ENCODE measurements at places on chromosomes 12 and 14.
A peak's percentile ranks its signal among the peaks of the same experiment; 100 is the strongest.

GRCh38 chr12:76549131-76549530, 10.4 kb downstream of the OSBPL8 start:
- no peak for DNase-seq

- DNase-seq, result no peak
Observed at GRCh38 chr14:89214221-89214965, 202.6 kb downstream of the FOXN3 start.

DNA sequence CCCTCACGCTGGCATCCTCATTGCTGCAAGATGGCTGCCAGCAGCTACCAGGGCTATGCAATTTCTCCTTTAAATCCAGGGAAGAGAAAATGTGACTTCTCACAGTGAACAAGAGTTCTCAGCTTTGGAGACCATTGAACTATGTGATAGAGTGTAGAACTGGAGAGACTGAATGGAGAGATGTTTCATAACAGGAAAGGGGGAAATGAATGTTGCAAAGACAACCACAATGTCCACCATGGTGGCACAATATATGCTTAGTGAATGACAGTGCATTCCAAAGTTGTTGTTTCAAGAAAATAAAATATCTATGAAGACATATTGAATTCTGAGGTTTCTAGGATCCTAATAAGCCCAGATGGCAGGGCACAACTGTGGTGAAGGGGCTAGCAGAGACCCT, 13.2 kb upstream of the COCH start:
- no peak for DNase-seq

- no peak for DNase-seq
Observed at GRCh38 chr12:62767496-62767895, 167.5 kb downstream of the PPM1H start.

DNA sequence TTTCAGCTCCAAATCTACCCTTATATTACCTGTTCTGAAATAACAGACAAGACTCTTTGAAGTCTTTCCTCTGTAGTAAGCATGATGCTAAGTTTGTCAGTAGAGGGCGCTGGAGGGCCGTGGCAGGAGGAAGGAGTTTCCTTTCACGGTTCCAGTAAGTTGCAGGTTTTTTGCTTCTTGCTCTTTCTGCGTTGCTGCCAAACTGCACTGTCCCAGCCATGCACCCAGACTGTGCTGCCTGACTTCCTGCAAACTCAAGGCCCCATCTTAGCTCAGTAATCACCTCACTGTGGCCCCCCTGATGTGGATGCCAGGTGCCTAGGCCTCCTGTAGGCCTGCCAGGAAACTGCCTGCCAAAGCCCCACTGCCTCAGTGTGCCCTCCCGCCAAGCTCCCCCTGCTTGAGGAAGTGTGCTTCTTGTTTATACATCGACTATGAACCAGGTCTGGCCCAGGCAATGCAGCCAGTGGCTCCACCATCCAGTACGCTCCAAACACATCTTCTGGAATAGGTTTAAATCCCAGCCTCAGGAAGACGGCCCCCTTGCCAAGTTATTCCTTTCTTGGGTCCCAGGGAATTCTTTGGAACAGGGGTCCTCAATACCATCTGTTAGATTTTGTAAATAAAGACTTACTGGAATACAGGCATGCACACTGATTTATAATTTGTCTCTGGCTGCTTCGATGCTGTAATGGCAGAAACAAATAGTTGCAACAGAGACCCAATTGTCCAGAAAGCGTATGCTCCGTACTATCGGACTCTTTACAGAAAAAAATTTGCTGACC, 193.7 kb upstream of the LRIG3 start:
- DNase-seq, result peak; percentile 75

- DNase-seq, result no peak
Observed at GRCh38 chr12:78680596-78680995, 184.0 kb upstream of the SYT1 start.

DNA sequence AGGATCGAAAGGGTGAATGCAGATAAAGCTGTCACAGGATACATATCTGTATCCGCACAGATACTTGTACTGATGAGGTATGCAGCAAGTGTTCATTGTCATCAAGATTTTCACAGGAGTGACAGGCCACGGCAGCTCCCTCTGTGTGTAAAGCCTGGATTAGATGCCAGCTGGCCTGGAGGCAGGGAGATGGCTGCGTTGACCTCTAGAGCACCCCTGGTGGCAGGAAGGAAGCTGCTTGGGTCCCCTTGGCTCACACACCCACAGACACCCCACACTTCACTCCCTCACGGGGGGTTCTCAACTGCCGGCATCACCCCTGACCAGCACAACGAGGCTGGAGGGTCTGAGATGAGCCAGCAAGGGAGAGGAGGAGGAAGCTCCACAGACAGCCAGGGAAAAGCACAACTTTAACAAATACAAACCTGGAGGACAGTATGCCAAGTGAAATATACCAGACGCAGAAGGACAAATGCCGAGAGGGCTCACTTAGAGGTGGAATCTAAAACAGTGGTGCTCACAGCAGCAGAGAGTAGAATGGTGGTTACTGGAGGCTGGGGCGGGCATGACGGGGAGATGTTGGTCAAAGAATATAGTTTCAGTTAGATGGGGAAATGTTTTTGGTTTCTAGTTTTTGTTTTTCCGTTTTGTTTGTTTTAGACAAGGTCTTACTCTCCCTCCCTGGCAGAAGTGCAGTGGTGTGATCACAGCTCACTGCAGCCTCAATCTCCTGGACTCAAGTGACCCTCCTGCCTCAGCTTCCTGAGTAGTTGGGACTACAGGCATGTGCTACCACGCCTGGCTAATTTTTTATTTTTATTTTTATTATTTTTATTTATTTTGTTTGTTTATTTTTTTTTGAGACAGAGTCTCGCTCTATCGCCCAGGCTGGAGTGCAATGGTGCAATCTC, 45.7 kb downstream of the TEAD4 start:
- no peak for DNase-seq

- no peak for DNase-seq
Observed at GRCh38 chr12:84624601-84625000, 288.0 kb downstream of the SLC6A15 start.

DNA sequence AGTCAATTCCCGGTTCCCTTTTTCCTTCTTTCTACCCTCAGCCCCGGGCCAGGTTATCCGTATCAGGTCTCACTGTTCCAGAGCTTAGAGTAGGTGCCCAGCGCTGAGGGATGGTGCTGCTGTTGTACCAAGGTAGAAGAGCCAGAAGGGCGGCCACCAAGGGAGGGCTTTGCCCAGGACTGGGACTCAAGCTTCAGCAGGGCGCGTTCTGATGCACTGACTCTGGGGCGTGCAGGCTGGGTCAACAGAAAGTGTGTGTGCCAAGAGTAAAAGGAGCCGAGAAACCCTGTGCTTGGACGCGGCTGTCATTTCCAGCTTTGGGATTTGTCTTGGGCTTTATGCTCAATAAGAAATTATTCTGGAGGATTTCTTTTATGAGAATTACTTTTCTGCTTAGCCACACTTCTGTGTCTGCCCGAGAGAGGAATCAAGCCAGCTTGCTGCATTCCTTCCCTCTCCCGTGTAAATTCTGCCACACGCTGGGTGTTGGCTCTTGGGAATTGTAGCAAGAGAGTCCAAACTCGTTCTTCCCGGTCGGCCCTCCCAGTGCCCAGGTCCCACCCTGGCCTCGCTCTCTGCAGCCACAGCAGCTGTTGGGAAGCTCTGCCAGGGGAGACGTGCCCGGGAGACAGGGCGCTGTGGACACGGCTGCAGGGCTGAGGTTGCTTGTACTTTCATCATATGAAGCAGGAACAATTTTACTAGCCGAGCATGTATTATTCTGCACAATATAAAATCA, 98.0 kb downstream of the FBXL14 start:
- DNase-seq, result no peak

DNA sequence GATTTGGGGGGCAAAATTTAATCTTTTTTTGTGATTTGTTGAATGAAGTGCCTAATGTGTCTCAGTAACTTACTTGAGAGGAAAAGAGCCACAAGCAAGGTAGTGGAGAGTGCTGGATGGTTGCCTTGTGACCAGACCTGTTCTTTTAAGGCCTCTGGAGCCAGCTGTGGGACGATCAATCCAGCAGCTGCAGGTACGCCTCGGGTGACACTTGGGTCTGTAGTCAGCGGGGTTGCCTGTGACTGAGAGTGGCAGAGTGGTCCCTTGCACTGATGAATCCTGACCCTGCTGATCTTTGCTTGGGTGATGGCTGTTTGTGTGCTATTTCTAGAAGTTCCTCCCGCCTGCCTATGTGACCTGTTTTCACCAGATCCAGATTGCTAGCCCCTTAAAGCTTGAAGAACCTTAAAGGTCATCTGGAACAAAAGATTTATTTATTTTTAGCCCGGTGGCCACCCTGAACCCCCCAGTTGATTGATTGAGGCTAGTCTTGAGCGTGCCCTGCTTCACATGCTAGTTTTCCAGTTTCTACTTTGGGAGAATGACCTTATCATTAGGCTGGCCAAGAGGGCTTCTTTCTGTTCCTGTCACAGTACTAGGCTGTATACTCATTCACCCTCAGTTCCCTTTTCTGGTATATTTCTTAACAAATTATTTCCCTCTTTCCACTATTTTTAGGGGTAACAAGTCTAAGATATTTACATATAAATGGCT, 23.2 kb downstream of the PRKCH start:
- DNase-seq, result no peak

DNA sequence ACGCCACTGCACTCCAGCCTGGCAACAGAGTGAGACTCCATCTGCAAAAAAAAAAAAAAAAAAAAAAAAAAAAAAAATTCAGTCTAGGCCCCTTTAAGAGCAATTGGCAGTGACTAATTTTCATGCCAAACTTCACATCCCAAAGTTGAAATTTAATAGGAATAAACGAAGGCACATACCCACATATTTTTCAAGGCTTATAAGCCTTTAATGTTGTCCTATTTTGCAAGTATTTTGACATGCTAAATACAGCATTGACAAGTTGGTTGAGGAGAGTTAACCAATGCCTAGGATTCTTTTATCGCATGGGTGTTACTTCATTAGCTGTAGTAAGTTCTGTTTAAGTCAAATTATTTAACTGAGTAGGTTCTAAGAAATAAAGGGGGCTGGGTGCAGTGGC, 23.5 kb upstream of the HIP1R start:
- DNase-seq, result no peak

DNA sequence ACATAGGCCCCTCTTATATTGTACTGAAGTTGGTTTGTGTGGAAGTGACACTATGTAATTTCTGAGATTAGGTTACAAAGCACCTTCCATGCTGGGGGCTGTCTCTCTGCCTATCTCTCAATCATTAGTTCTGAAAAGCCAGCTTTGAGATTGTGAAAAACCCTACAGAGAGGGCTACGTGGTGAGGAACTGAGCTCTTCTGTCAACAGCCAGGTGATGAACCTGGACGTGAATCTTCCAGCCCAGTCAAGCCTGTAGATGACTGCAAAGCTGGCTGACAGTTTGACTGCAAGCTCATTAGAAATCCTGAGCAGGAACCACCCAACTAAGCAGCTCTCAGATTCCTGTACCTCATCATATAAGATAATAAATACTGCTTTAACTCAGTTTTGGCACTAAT, 36.3 kb upstream of the BBS10 start:
- no peak for DNase-seq

- no peak for DNase-seq
Observed at GRCh38 chr14:87705439-87705896, 287.5 kb downstream of the GALC start.

- no peak for DNase-seq
Observed at GRCh38 chr12:53991077-53991460, 6.1 kb downstream of the HOXC10 start.

DNA sequence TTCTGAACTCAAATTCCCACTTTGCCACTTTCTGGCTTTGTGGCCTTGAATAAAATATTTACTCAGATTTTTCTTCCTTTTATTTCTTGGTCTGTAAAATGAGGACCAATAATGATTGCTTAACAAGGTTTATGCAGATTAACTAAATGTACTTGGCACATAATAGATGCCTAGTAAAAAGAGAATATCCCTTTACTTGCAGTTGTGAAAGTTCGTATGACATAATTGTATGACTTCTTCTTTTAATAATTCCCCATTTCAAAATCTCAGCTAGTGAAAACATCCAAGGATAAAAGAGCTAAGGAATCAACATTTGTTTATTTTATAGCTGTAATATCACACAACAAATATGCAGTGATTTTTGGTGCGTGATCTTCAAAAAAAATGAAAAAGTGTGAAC, 215.6 kb upstream of the ATP2B1 start:
- no peak for DNase-seq

DNA sequence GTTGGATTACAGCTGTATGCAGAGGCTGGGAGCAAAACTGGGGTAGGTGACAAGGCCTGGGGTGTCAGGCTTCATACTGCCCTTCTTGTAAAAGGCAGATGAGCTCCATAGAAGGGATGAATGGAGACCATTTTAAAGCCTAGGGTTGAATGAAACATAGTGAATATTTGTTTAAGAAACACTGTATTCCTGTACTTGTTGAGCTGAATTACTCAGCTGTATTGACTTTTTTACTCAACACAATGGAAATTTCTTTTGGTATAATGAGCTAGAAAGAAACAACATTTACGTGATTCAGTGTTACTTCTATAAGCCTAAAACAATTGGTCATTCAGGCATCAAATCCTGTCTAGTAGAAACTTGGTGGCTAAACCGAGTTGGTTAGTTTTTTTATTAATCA, 14.1 kb downstream of the ATP6V0A2 start:
- DNase-seq, result no peak

DNA sequence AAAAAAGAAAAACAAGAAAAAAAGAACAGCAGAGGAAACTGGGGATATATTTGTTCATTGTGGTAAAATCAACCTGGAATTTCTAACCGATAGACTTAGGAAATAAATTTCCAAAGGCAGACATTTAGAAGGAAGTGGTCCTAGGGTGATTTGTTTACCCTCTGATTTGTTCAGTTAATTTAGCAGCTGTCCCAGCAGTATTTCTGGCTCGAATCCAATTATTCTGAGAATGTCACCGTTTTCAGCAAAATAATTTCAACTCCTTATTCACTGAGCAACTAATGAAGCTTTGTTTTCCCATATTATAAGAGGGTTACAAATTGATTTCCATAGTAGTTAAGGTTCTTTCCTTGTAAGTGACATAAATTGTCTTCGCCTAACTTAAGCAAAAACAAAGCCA, 285.2 kb upstream of the SYT10 start:
- no peak for DNase-seq

- DNase-seq, result no peak
Observed at GRCh38 chr14:69366069-69366468, 32.0 kb downstream of the ERH start.

DNA sequence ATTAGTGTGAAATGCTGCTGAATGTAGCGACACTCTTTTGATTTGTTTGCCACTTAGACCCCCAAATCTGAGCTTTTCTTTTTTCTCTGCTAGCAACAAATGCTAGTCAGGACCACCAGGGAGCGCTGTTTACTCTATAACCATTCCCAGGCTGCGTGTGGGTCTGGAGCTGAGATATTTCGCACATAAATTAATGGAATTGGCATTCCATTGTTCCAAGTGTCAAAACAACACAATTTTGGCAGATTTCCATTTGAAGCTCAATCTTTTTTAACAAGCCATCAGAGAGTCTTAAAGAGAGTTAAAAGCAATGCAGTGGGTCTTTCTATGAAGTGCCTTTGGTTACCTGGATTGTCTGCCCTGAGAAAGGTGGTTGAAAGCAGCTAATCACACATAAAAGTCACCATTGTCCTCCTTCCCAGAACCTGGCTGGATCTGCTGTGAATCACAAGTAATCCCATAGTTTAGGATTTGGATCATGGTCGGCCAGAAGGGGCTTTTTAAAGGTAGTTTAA, 7.4 kb upstream of the TMEM132C start:
- no peak for DNase-seq
